ENCODE measurements at places on chromosomes 3 and 15.

- DNase-seq = no peak
Observed at GRCh38 chr3:108462899-108463298, 47.5 kb downstream of the MYH15 start.

- DNase-seq = no peak
Observed at GRCh38 chr3:181692311-181693145, 19.2 kb upstream of the SOX2 start.

DNA sequence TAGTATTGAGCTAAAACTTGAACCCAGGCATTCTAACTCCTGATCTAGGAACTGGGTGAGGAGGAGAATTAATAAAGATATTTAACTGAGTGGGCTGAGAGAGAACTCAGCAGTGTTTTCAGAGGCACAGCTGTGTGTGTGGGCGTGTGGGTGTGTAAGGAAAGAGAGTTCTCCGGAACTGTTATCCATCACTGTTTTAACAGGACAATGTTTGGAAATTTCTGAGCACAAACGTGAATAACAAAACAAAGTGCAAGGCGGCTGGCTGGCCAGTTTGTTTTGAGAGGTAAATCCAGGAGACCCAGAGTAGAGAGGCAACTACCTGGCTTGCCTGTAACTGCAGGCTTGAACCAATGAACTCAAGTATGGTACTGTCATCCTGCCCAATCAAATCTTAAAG lies 5.0 kb upstream of the PTPN9 start:
- DNase-seq = no peak

DNA sequence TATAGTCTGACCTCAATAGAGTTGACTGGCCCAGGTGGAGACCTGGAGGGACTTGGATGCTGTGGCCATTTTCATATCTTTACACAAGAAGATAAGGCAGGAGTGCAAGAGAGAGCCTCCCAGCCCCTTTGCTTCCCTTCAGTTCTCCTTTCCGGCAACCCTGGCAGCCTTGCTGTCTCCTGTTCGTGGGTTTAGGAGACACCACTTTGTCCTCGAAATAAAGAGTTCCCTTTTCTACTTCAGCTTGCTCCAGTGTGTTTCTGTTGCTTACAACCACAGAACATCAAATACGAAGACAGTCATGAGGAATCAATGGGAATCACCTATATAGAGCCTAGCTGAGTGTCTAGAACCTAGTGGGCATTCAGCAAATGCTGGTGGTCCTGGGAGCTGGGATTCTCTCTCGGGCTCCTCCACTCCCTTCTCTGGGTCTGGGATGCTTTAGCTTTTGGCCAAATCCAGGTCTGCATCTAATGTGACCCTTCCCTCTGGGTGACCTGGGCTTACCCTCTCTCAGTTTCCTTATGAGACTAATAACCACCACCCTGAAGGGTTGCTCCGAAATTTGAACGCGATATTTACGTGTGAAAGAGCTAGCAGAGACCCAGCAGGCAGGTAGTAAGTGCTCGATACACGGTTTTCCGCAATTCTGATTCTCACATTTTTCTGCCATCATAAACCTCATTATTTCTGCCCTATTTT lies 44.5 kb downstream of the PCSK6 start:
- no peak for DNase-seq

DNA sequence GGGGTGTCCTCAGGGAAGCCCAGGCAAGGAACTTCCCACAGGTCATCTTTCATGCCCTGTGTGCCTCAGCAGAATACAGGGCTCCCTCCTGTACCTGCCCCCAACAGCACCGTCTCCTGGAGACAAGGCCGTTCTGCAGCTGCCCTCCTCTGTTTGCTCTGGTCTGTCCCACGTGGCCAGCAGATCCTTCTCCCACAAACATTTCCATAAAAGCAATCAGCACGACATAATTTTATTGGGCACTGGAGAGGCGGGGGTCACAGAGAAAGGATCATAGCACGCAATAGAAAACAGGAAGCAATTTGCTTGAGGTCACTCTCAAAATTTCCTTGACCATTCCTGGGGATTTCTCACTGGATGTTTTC lies 29.4 kb downstream of the STARD5 start:
- no peak for DNase-seq

DNA sequence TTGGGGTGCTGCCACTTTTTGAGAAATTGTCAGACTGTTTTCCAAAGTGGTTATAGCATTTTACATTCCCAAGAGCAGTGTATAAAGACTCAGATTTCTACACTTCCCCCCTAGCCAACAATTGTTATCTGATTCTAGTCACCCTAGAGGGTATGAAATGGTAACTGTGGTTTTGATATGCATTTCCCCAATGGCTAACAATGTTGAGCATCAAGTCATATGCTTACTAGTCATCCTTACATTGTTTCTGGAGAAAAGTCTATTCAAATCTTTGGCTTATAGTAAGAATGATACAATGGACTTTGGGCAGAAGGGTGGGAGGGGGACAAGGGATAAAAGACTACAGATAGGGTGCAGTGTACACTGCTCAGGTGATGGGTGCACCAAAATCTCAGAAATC lies 73.3 kb downstream of the CSNK1G1 start:
- no peak for DNase-seq

DNA sequence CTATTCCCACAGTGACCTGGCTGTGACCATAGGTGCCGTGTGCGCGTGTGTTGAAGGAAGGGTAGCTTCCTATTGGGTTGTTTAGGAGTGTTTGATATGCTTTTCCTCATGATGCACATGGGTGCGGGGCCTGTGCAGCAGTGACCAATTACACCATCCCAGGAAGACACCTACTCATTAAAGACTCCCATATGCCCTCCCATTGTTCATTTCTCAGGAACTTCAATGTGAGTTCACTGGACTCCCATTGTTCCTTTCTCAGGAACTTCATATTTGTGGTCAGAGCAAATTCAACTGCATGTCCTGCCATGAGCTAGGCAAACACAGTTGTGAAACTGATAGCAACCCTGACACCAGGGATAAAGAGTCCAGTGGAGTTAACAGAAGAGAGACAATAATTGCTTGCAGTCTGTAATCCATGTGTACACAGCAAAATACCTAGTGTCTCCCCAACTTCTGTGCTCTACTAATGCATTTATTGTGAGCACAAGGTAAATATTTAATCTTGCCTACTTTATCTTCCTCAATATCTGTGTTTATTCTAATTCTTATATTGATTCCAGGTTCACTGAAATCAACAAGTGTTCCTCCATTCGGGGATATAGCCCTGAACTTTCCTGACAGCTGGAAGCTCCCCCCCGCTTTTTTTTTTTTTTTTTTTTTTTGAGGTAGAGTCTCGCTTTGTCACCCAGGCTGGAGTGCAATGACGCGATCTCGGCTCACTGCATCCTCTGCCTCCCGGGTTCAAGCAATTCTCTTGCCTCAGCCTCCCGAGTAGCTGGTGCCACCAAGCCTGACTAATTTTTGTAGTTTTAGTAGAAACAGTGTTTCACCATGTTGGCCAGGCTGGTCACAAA lies 57.5 kb upstream of the GCNT3 start:
- DNase-seq = no peak

- no peak for DNase-seq
Observed at GRCh38 chr15:91908391-91908790, 54.9 kb downstream of the SLCO3A1 start.

- peak; percentile 9 for DNase-seq
Observed at GRCh38 chr3:73508330-73508954, 116.3 kb downstream of the PDZRN3 start.

DNA sequence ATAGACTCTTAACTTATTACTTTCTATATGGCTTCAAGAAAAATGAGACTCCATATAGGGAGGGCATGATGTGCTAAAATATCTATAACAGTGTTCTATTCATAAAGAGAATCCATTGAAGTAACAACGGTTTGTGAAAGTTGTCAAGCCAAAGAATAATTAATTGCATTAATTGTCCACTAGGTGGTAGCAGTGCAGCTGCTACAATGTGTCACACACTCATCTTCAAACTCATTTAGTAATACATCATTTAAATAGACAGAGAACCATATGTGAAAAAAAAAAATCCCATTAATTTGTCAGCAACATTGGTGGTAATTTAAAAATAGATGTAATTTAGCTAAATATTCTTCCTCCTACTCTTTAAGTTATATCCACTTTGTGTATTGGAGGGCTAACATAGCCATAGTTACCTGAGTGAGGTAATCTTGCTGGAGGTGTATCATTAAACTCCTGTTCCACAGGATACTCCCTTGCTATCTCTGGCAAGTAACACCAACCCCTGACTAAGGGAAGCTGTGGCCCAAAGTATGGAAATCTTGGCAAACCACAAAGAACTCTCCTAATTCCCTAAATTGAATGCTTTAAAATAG lies 3.7 kb upstream of the CPA3 start:
- no peak for DNase-seq

DNA sequence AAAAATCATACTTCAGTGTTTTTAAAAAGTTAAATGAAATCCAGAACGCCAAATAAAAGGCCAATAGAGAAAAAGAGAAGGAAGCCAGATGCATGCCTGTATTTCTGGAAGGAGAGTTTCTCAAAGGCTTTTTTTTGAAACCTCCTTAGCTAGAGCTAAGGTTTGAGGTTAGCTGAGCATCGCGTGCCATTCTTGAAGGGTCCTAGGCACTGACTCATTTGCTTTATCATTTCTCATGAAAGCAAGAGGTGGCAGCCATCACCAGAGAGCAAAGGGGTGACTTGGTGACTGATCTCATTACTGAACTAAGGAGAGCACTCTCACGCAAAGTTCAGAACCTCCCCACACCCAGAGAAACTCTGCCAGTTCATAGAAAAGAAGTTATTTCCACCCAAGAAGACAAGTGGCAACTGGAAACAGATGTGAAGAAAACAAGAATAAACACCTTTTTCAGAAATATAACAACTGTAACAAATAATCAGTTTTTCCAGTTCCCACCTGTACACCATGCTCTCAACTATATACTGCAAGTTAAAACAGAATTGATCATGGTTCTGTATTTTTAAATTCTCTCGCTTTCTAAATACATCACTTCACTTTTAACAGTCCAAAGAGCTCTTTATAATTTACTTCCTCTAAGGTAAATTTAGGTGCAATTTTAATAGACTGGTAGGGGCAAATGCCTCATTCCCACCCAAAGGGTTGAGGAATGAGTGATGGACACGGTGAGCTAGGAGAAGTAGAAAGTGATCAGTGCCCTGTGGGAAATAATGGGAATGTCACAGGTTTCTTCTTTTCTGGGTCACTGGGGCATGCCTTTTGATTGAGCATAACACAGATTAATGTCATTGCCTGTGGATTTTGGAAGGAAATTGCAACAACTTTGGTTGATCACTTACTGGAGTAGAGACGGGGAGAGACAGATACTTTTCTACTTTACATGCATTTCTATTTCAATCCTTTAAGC lies 24.7 kb downstream of the GPR15 start:
- DNase-seq = peak; percentile 80

GRCh38 chr3:105516972-105517371 lies 150.3 kb downstream of the ALCAM start:
- no peak for DNase-seq

DNA sequence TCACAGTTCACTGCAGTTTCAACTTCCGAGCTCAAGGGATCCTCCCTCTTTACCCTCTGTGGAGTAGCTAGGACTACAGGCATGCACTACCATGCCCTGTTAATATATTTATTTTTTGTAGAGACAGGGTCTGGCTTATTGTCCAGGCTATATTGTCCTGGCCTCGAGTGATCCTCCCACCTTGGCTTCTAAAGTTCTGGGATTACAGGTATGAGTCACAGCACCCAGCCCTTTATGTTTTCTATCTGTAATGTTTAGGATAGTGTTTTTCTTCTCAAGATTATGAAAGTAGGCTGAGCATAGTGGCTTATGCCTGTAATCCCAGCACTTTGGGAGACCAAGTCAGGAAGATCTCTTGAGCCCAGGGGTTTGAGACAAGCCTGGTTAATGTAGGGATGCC lies 11.9 kb upstream of the SCG3 start:
- no peak for DNase-seq

DNA sequence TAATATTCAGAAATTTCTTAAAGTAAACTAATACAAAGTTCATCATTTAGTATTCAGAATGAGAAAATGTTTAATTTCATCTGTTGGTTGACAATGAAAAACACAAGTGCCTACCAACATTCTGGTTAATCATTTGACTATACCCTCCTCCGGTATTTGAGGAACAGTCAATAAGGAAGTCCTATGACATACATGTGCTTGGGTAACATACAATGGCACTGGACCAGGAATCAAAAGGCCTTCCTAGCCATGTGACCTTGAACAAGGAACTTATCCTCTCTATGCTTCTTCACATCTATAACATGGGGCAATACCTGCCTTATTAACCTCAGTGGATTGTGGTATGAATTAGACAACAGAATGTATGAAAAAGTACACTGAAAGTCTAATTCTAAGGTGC lies 65.8 kb downstream of the ZNF280D start:
- DNase-seq = no peak

GRCh38 chr3:97949743-97950142 lies 22.5 kb downstream of the RIOX2 start:
- no peak for DNase-seq

GRCh38 chr3:153547970-153548369 lies 385.9 kb downstream of the RAP2B start:
- DNase-seq = no peak

- DNase-seq = no peak
Observed at GRCh38 chr3:183892610-183893214, 8.0 kb upstream of the PARL start.

DNA sequence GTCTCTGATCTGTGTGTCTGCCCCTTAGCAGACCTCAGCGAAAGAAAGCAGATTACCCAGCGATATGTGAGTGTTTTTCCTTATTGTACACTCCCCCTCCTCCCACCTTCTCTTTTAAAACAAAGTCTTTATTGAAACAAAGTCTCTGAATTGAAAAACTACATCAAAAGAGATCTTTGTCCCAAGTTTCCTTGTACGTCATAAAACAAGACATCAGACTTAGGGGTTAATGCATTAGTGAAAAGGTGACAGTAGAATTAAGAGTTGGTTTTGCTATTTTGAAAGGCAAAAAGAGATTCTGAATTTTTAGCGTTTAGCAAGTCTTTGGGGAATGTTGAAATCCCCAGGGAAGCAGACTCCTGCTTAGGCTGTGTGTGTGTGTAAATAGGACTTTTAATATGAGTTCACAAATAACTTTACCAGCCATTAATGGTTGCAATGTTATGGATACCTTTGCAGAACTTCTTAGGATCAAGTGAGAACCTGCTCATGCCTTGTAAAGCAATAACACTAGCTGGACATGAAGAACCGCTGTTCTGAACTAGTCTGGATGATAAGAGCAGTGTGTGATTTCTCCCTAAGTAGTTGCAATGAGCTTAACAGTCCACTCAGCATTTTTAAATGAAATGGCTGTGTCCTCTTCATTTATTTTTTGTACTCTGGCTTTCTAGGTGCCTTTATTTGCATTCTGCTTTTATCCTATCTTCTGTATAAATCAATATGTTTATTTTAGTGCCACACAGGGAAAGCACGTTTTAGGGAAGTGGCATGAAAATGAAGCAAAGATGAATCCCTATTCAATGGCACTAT lies 136.6 kb downstream of the MCTP2 start:
- DNase-seq = no peak

DNA sequence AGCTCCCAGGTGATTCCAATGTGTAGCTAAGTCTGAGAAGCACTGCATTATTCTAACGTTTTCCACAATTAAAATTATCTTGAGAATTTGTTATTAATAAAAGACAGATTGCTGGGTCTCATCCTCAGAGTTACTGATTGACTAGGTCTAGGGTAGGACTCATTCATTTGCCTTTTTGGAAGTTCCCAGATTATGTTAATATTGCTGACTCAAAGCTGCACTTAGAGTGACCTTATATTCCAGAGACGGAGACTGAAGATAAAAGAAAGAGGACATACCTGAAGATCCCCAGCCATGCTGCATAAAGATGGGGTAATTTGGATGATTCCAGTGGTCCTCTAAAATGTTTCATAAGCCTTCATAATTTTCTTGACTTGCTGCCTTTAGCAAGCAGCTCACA lies 81.8 kb downstream of the PLSCR2 start:
- no peak for DNase-seq
